GM04504 (cell line): ENCODE measurements at places on chromosomes 16 and 17.

DNA sequence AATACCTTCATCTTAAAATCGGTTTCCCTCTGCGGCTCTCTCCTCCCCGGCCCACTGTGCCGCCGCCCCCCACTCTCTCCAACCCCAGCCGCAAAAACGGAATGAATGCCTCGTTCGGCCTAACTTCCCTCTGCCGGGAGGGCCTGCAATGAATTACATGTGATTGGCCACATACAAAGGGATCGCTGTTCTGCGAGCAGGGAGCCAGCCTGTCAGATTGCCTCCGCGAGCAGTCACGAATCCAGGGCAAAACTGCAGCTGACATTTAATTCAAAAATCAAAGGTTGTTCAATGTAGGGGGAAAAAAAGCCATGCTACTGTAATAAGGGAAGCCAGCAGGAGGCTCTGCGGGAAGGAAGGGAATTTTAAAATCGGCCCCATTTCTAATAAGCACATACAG lies 84.9 kb downstream of the TBC1D16 start:
- no peak for DNase-seq

GRCh38 chr17:30554839-30555751 lies 77.9 kb downstream of the GOSR1 start:
- no peak for DNase-seq

DNA sequence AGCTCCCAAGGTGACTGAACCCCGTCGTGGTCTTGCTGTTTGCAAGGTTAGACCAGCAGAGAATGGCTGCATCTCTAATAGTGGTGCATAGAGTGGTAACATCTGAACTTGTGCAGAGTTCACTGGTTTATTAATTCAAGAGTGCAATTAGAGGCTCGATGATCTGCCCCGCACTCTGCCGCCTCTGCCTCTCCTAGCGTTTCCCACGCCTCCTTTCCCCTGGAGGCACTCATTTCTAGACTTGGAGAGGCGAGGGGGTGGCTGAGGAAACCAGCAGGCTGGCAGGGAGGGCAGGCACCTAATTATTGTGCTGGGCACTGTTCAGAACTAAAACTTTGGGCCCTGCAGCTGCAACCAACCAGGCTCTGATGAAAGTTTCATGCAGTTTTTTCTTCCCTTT lies 363.5 kb upstream of the EEF2KMT start:
- no peak for DNase-seq

DNA sequence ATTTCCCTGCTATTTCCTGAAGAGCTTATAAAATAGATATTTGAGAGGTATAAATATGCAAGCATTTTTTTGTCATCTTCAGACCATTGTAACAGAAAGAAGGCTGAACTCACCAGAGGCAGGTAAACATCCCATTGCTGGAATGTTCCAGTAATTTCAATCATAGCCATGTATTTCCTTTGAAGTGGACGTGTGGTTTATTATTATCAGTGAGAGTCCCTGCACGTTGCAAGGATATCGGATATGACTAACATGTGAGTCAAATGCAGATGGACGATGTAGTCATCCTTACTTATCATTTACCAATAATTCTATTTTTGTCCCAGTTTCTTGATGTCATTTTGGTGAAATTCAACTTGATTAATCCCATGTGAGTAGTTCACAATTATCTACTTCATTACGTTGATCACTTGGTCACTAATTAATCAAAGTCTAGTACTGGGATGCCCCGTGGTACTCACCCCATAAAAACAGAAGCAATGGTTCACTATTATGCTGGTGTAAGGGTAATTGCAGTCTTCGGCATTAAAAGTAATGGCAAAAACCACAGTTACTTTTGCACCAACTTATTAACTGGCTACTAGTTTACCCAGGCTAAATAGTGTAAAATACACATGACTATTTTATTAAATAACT lies 89.5 kb downstream of the VAT1L start:
- DNase-seq = peak; percentile 27
